8988T (cell line): ENCODE measurements at places on chromosomes 6 and 20.

DNA sequence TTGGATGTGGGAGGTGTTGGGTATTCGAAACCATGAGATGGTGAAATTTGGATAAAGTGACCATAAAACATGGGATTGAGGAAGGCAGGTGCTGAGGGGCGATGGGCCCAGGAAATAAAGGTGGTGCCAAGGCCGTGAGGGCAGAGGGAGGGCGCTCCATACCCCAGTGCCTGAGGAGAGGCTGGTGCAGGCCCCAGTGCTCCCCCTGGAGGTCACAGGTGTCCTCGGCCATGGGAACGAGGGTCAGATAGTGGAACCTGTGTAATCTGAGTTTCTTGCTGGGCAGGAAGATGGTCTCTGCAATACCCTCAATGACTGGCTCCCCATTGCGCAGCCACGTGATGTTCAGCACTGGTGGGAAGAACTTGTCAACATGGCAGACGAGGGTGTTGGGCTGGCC, 16.2 kb downstream of the HLA-DPB1 start:
- peak; percentile 38 for DNase-seq

DNA sequence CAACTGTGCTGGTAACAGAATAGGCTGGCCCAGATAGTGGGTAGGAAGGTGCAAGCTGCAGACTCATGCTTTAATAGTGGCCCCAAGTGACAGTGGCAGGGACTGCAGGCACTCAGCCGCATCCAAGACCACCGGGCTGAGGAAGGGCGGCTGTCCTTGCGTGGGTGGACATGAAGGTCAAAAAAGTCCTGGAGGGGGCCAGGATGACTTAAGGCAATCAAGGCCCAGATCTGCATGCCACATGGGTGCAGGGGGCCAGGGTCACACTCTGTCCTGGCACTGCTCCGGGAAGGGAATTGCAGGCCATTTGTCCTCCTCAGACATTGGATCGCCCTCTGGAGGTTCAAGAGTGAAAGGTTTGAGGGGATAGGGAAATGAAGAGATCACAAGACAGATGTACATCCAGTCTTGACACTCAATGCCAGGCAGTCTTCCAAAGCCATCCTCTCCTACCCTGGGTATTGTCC, 10.4 kb upstream of the VNN2 start:
- DNase-seq: peak; percentile 15

GRCh38 chr6:103183831-103184411, 1675.8 kb downstream of the HACE1 start:
- DNase-seq: no peak

DNA sequence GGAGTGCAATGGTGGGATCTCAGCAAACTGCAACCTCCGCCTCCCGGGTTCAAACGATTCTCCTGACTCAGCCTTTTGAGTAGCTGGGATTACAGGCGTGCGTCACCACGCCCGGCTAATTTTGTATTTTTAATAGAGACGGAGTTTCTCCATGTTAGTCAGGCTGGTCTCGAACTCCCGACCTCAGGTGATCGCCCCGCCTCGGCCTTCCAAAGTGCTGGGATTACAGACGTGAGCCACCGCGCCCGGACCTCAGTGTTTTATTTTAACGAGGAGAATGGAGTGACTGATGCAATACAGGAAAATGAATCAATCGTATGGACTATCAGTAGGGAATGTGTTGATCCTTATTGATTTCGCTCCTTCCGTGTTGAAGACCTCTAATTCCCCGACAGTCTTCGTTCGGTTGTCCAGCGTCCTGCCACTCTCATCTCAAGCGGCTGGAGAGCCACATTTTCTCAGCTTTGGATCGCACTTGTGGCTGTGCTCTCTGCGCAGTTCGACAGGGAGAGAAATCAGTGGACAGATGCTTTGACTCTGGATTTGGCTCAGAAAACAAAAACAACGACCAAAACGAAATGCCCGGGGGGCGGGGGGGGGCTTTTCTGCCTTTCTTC, 166.2 kb downstream of the TRIM27 start:
- DNase-seq: no peak

GRCh38 chr20:37559312-37560027, 31.8 kb upstream of the BLCAP start:
- DNase-seq: no peak

DNA sequence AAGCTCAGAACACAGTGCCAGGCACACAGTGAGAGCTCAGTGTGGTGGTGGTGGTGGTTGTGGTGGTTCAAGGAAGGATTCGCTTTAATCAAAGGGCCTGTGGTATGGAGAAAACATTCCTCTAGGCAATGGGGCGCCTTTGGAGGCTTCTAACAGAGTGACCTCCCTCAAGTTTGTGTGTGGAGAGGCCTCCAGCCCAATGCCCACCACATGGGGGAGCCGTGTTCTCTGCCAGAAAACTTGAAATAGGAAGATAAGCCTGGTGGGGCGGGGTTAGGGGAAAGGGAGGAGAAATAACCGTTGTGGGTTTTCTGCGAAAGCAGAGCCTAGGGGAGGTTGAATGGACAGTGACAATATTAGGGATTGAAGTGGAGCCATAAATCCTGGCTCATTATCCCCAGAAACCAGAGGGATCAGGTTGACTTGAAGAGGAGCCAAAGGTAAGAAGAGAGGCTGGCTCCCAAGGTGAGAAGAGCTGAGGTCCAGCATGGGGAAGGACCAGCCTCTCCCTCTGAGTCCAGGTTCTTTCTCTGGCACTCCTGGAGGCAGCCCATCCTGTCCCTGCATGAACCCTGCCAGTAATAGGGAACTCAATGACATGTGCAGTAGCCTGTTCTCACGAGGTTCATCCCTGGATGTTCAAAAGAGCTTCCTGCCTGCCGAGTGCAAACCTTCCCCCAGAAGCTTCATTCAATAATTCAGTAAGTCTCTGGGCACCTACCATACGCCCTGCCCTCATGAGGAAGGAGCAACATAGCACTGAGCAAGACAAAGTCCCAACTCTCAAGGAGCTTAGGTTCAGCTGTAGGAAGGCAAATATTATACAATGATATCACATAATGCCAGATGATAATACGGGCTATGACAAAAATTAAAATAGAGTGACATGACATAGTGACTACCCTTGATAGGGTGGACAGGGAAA, 51.4 kb downstream of the TGM2 start:
- no peak for DNase-seq

GRCh38 chr20:21450572-21450971, 53.2 kb upstream of the NKX2-4 start:
- no peak for DNase-seq

- DNase-seq: no peak
Measured at GRCh38 chr20:4411744-4412143, 310.0 kb upstream of the PRND start.

DNA sequence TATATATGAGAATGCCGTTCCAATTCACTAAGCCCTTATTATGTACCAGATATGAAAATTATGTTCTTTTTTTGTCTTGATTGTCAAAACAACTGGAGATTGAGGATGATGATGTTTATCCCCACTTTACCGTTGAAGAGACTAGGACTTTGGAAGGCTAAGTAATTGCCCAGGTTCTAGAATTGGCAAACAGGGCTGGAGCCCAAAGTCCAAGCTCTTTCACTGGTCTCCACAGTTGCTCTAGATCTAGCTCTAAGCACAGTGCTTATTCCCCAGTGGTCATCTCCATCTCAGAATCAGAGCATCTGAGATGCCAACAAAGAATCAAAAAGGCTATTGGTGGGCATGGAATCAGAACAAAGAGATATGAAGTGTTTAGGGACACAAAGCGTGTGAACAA, 215.3 kb upstream of the FOXA2 start:
- DNase-seq: no peak

DNA sequence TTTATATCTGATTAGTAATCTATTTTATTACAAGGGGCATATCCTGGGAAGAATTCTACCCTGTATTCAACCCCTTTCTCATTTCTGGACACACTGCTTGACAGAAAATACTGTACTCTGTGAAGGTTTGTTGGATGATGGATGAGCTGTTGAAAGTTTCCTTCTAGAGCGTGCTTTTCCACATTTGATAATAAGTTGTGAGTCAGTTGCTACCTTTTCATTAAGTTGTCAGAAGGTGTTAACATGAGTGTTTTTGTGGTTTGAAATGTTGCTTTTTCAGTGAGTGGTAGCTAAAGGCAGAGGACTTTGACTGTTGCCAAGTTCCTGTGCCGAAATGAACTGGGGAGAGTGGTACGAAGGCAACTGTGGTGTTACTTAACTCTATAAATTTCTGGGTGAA, 3.9 kb upstream of the ECI2 start:
- DNase-seq: no peak

DNA sequence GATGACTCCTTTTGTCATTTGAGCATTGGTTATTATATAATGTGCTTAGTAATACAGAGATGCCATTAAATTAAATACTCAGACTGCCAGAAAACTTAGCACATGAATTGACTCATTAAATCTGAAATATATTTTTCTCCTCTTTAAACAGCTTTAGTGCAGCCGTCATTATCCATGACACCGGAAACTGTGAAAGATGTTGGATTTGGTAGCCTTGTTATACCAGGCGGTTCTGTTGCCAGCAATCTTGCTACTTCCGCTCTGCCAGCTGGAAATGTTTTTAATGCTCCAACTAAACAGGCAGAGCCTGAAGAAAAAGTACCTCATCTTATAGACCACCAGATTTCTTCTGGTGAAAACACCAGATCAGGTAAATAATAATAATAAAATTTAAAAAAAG, 97.6 kb downstream of the SCAF8 start:
- no peak for DNase-seq
